ENCODE measurements at places on chromosomes 16 and 17. TPM values are rescaled to one million over a fixed set of nuclear protein-coding genes. Genes with fewer than 3 reads are reported as not detected.

ABCA9 gene
- 18.1 TPM for total RNA-seq

RDM1 gene
- 0.16 TPM for total RNA-seq

BFAR gene
- 33.1 TPM for total RNA-seq

MYH3 gene
- 0.16 TPM for total RNA-seq

TUBG1 gene
- 12.3 TPM for total RNA-seq

MYL4 gene
- total RNA-seq = not detected

ATP2C2 gene
- total RNA-seq = not detected

OXLD1 gene
- 37.0 TPM for total RNA-seq

UBN1 gene
- total RNA-seq = 12.8 TPM

FN3K gene
- 6.6 TPM for total RNA-seq

CHST5 gene
- not detected for total RNA-seq

MYCBPAP gene
- total RNA-seq = 2.6 TPM

ZNF785 gene
- total RNA-seq = 7.1 TPM

KRTAP2-3 gene
- not detected for total RNA-seq

CDH1 gene
- total RNA-seq = 0.16 TPM

VASN gene
- 98.9 TPM for total RNA-seq

TBC1D3E gene
- not detected for total RNA-seq

GPR139 gene
- not detected for total RNA-seq

CPHXL2 gene
- total RNA-seq = not detected

PLA2G10 gene
- not detected for total RNA-seq

ZNRF1 gene
- 14.9 TPM for total RNA-seq

BRCA1 gene
- total RNA-seq = 6.6 TPM

ADAT1 gene
- total RNA-seq = 28.1 TPM

ZNF174 gene
- total RNA-seq = 4.8 TPM

KRTAP4-5 gene
- not detected for total RNA-seq

WNT9B gene
- total RNA-seq = not detected

HOXB9 gene
- total RNA-seq = not detected

P2RX5 gene
- 0.43 TPM for total RNA-seq

ACD gene
- total RNA-seq = 10.6 TPM

NPIPA2 gene
- total RNA-seq = not detected

HBA2 gene
- not detected for total RNA-seq

DNAAF8 gene
- 0.94 TPM for total RNA-seq

FAM222B gene
- 1.5 TPM for total RNA-seq

TAC4 gene
- total RNA-seq = not detected

TBC1D28 gene
- total RNA-seq = not detected

SECTM1 gene
- total RNA-seq = 20.2 TPM

NXPH3 gene
- total RNA-seq = 0.17 TPM

All from bronchial smooth muscle cell (primary cell).